ENCODE measurements at places on chromosomes 1 and 21. TPM values are rescaled to one million over a fixed set of nuclear protein-coding genes. Genes with fewer than 3 reads are reported as not detected.

DNA sequence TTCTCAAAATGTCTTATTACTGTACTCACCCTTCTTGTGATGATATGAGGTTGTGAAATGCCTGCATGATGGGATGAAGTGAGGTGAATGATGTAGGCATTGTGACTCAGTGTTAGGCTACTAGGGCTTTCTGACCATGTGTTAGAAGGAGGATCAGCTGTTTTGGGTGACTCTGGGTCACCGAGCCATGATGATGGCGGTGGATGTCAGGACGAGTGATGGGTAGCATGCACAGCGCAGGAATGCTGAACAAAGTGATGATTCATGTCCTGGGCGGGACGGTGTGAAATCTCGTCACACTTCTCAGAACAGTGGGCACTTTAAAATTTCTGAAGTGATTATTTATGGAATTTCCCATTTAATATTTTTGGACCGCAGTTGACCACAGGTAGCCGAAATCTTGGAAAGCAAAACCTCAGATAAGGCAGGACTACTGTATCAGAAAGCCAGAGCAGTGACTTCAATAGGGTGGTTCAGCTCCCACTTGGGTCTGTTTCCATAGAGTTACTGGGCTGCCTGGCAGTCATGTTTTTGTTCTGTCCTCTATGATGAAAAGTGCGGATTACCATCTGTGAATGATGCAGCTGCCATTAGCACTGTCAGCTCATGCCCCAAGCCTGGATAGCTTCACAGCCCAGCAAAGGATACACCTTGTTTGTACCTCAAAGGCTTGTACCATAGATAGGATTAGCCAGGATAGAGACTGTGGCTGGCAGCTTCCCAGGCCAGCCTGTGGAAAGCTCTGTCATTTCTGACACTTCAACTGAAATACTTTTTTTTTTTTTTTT, 26.6 kb downstream of the IL6R start:
- no peak for DNase-seq

DNA sequence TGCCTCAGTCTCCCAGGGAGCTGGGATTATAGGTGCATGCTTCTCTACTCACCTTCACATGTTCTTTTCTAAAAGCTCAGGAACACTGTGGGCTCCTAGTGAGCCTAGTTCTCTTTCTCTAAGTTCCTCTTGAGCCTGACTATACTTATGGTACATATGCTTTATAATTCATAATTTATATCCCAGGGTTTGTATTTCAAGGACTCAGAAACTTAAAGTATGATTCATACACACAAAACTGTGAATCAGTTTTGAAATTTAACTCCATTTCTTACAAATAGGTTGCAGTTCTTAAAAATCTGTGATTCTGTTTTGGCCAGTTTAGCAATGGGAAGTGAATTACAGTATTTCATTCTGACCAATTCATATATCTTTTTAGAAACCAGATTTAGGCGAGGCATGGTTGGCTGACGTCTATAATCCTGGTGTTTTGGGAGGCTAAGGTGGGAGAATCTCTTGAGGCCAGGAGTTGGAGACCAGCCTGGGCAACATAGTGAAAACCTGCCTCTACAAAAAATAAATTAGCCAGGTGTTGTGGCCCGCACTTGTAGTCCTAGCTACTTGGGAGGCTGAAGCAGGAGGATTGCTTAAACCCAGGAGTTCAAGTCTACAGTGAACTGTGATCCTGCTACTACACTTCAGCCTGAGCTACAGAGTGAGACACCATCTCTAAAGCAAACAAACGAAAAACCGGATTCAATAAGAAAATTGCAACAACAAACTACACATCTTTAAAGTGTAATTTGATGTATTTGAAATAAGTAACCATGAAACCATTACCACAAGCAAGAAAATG, 15.6 kb downstream of the RASAL2 start:
- no peak for DNase-seq

DNA sequence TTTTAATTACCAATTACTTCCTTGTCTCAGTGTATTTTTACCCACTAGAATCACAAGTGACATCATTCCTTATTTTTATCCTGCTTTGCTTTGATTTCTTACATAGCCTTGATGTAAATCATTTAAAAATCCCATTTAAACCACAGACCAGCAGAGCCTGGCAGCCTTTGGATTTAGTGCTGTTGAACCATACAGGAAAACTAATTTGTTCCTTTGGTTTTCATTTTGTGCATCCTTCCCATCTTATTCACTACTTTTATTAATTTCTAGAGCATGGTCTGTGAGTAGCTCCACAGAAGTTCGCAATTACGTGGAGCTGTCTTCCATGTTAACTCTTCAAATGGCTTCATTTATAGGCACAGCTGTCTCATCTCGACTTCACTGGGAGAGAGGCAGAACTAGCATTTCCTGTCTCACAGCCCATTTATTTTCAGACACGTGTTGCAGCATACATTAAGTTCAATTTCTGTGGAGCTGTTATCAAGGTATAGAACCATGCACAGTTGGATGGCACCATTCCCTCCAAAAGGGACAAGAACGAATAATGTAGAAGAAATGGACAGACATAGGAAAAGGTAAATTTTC, 235.3 kb downstream of the MRPL39 start:
- no peak for DNase-seq

GRCh38 chr1:227759341-227760300, 24.4 kb downstream of the SNAP47 start:
- no peak for DNase-seq

- DNase-seq = no peak
These were observed 56.3 kb downstream of the POU2F1 start for GRCh38 chr1:167276969-167277368.

DNA sequence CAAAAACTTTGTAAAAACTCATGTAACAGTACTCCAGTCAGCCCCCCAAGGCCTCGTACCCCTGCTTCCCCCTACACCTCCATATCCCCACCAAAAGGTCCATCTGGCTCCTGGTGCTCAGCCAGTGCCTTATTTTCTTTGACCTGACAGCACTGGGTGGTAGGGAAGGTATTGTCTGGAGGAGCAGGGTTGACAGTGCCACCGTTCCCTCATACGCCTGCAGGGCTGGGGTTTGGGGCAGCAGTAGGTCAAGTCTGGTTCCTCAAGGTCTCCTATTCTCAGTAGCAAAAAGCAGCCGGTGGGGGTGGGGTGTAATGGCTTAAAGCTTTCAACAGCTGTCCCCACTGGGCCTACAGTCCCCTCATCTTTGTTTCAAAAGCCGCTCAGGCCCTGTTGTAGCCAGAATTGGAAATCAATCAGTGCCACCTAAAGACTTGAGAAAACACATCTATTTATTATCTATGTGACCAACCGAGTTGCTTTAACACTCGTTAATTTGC, 25.3 kb upstream of the TTF2 start:
- DNase-seq = no peak

- no peak for DNase-seq
These were observed 5.7 kb downstream of the ZNF691 start for GRCh38 chr1:42851960-42852607.

DNA sequence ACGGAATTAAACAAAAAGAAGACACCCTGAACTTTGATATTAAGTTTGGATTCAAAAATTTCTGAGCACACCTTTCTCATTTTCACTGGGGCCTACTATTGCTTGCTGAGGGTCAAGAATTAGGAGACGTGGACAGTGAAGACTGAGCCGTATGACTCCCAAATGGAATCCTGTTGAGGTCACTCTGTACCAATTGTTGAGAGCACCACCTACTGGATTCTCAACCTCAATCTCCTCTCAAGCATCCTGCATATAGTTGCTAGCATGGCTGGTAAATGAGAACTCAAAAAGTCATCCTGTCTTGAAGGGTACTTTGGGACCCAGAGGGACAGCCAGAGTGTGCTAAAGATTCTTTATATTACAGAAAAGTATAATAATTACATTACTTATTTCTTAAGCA, 20.2 kb upstream of the MTR start:
- DNase-seq = no peak

DNA sequence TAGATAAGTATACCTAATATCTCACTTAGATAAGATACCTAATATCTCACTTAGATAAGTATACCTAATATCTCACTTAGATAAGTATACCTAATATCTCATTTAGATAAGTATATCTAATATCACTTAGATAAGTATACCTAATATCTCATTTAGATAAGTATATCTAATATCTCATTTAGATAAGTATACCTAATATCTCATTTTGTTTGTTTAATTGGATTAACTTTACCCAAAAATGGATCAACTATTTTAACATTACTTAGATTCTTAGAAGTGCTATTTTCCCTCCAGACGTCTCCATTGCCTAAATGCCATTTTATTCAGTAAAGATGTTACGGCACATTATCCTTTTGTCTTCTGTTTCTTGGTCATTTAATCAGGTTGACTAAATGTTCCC, 346.4 kb downstream of the CHRM3 start:
- no peak for DNase-seq

- DNase-seq = no peak
These were observed 227.9 kb downstream of the KCNH1 start for GRCh38 chr1:210905944-210906453.

DNA sequence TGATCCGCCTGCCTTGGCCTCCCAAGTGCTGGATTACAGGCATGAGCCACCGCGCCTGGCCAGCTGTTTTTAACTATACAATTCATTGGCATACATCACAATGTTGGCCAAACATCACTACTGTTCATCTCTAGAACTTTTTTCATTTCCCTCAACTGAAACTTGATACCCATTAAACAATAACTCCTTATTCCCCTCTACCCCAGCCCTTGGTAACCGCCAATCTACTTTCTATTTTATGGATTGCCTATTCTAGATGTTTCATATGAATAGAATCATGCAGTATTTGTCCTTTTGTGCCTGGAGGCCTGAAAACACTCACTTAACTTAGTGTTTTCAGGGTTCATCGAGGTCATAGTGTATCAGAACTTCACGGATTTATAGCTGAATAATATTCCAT, 16.2 kb downstream of the BTF3L4 start:
- DNase-seq = no peak

DNA sequence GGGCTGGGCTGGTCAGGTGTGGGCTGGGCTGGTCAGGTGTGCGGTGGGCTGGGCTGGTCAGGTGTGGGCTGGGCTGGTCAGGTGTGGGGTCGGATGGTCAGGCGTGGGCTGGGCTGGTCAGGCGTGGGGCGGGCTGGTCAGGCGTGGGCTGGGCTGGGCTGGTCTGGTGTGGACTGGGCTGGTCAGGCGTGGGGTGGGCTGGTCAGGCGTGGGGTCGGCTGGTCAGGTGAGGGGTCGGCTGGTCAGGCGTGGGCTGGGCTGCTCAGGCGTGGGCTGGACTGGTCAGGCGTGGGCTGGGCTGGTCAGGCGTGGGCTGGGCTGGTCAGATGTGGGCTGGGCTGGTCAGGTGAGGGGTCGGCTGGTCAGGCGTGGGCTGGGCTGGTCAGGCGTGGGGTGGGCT, 5.8 kb upstream of the FNDC10 start:
- no peak for DNase-seq

- DNase-seq = no peak
These were observed 1.5 kb downstream of the UBE2G2 start for GRCh38 chr21:44800103-44800502.

- no peak for DNase-seq
These were observed 291.1 kb upstream of the ADGRL2 start for GRCh38 chr1:81509594-81509993.

DNA sequence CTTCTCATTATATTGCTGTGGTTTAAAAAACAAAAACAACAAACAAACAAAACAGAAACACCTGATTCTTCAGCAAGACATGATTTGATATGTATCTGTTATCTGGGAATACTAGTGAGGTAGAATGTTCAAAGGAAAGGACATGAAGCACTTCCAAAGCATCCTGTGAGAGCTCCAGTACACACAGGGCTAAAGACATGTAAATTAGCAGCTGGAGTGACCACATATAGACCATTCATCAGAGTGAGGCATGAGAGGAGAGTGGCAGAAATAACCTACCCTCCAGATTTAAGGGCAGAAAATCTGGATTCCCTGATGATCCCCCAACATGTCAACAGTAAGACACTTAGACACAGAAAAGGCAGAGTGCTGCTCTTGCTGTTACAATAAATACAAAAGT, 260.5 kb upstream of the CHRM3 start:
- DNase-seq = no peak

DNA sequence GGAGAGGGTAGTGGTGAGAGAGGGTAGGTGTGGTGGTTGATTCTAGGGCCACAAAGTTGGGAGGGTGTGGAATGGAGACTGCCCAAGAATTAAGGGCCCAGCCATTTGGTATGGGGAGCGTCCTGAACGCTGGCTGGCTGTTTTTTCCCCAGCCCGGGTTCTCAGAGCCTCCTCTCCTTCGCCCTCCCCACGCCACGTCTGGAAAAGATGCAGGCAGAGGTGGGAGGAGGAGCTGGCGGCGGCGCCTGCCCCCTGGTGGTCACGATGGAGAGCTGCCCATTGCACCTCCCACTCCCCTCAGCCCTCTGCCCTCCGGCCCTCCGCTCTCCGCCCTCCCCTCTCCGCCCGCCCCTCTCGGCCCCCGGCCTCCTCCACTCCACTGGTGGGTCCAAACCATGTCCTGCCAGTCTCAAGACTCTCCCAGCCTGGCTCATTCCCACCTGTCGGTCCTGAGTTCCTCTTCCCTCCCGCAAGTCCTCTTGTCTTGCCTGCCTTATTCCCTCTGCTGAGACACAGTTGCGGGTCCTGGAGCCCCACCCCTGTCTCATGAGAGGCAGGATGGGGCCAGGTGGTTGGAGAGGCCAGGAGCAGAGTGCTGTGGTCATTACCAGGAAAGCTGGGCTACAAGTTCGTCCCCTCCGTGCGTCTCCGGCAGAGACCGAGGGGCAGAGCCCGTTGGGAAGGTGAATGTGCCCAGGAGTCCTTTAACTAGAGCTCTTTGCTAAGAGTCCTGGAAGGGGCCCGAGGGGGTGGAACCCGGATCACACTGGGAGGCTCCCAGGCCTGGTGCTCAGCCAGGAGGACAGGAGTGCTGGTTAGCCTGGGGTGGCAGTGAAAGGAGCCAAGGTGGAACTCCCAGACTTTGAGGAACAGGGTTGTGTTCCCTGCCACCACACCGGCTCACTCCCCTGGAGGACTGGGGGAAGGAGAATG, 22.6 kb downstream of the ETNK2 start:
- peak; percentile 70 for DNase-seq

DNA sequence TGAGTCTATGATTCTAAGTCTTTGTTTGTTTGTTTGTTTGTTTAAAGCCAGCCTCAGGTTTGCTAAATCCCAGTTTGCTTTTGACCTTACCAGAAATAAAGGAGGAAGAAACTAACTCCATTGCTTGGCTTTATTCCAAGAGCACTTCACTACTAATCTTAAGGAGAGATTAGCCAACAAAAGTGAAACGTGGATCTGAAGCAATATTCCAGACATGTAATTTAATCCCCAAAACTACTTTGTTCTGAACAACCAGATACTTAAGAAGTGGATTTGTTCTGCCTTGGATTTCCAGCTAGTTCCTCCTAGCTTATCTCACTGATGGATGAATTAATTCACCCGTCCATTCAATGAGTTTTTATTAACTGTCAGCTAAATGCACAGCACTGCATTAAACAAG, 15.9 kb upstream of the CEP350 start:
- no peak for DNase-seq

- DNase-seq = no peak
These were observed 825 bp downstream of the FABP3 start for GRCh38 chr1:31372051-31372450.

IFI44 gene
- 0.47 TPM for total RNA-seq

OR2L8 gene
- not detected for total RNA-seq

ARHGEF16 gene
- 12.2 TPM for total RNA-seq

RHD gene
- total RNA-seq = 0.07 TPM

KRTAP10-7 gene
- not detected for total RNA-seq

TDRD5 gene
- total RNA-seq = not detected

ZNF695 gene
- total RNA-seq = 21.8 TPM

OR10K2 gene
- total RNA-seq = not detected

All from neural crest cell (in vitro differentiated cells).